ENCODE measurements at places on chromosomes 2 and 18.

GRCh38 chr2:198326431-198326830 lies 522.0 kb downstream of the PLCL1 start:
- no peak for DNase-seq

DNA sequence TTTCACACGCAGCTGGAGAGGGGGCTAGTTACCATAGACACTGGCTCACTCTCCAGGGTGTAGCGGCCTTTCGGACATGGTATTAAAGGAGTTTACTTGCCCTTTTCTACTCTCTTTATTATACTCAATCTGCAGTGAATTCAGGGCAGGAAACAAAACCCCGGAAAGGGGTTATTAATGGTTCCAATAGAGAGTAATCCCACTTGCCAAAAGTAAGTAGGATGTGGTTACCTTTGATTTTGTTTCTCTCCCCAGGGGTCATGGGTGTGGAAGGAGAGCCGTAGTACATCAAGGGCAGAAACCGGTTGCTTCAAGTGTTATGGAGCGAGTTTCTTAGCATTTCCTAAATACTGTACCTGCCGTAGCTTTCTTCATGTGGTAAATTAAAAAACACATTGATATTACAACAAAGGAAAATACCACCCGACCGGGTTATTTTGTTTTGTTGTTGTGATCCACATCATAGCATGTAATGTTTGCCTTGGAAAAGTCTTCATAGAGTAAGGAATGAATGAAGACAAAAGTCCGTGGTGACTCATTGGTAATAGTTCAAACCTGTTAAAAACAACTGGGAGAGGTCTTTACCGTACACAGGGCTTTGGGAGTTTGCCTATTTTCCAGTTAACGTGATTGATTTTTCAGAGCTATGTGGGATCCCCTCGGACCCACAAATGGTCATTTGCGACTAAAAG lies 71.5 kb downstream of the SLC4A3 start:
- no peak for DNase-seq

DNA sequence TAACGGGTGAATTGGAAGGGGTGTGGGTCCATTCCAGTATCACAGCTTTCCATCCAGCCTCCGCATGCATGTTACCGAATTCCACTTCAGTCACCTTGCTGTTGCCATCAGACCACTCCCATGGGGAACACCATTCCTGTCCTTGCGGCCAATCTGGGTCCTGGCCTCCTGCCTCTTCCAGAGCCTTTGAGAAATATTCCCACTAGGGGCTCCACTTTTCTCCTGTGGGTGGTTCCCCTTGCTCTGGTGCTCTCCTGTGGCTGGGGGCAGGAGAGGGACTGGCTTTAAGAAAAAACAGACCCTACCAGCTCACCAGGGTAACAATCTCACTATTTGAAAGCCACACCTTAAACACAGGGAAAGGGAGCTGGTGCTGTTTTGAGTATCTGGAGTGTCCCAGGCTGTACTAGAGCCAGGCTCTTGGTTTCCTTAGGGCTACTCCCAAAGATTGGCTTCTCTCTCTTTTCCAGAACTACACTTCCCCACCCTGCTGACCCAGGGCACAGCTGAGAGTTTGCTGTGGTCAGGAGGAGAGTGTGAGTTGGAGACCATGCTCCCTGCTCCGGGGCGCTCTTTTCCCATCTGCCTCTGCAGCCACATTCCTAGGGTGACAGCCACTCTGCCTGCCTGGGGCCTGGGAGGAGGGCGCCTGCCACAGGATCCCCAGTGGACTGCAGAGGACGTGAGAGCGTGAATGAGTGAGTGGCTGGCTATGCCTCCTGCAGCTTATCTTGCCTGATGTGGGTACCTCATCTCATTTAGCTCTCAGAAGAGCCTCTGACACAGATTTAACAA lies 460.8 kb upstream of the HS6ST1 start:
- DNase-seq: no peak

- no peak for DNase-seq
Observed at GRCh38 chr18:78901923-78902794, 77.5 kb upstream of the SALL3 start.

- DNase-seq: no peak
Observed at GRCh38 chr18:25946540-25946939, 143.9 kb downstream of the SS18 start.

- no peak for DNase-seq
Observed at GRCh38 chr2:111227716-111228141, 107.0 kb downstream of the BCL2L11 start.

GRCh38 chr2:215396595-215397313 lies 39.1 kb downstream of the FN1 start:
- peak; percentile 48 for DNase-seq

- DNase-seq: no peak
Observed at GRCh38 chr2:206415618-206416243, 27.6 kb upstream of the ADAM23 start.

DNA sequence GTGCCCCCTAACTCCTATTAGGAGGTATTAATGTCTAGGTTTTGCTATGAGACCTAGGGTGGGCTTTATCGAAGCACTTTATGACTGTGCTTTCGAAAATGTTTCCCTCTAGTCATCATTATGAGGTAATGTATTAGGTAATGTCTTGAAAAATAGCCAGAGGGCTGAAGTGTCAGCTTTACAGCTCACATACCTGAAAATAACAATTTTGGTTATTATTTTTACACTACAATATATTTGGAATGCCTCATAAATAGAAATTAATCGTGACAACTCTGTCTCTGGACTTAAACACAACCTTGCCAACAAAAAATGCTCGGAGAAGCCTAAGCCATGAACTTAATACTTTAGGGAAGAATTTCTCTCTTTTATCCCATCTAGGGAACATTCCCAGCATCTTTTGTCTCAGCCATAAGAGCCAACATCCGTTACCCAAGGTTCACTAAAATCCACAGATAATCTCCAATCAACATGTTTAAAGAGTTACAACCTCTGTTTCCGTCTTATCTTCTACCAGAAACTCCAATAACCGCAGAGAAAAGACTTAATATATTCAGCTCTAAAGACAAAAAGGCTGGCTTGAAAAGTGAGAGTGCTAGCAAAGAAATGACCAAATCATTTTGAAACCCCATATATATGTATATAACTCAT lies 130.9 kb upstream of the RND3 start:
- no peak for DNase-seq

GRCh38 chr2:49914281-49914680 lies 760.0 kb upstream of the FSHR start:
- DNase-seq: peak; percentile 72
